Lung microvascular endothelial cell (primary cell): ENCODE measurements at places on chromosomes 5 and 9. TPM values are rescaled to one million over a fixed set of nuclear protein-coding genes. Genes with fewer than 3 reads are reported as not detected.

GRCh38 chr9:19481121-19481870, 72.5 kb downstream of the ACER2 start:
- no peak for DNase-seq

The POU5F2 gene
- 0.22 and 0.40 TPM in 2 replicates for total RNA-seq

DNA sequence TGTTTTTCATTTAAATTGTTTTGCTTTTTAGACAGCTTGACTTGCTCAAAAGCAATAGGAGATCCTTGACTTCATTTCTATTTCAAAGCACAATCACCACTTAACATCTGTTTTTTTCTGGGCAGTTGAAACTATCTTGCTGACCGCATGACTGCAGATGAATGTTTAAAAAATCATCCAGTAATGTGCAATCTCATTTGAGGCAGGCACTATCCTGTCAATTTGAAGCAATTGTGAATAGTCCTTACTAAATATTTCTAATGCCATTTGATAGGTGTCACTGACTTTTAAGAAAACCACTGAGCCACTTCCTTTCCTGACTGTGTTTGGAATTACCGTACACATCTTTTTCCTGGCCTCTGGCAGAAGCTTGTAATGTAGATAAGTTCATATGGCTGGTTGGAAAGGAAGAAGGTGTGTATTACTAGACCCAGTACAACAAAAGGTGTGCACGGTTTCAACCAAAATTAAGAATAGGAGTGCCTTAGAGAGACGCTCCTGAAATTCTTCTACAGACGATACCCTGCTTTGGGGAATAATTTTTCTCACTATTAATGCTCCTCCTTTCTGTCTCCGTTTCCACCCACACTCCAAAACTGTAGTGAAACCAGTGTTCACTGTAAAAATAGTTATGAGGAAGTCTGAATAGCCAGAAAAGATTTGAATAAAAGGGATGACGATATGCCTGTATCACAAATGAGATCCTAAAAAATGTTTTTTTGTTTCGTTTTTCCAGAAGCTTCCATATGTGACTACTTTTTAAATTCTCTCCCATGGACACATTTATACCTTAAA, 136.7 kb upstream of the MOCS2 start:
- no peak for DNase-seq

- no peak for DNase-seq
These were observed 21.3 kb downstream of the PCDHGC5 start for GRCh38 chr5:141510160-141510559.

GRCh38 chr5:14143841-14144585, 871 bp downstream of the TRIO start:
- peak; percentile 41 for DNase-seq

DNA sequence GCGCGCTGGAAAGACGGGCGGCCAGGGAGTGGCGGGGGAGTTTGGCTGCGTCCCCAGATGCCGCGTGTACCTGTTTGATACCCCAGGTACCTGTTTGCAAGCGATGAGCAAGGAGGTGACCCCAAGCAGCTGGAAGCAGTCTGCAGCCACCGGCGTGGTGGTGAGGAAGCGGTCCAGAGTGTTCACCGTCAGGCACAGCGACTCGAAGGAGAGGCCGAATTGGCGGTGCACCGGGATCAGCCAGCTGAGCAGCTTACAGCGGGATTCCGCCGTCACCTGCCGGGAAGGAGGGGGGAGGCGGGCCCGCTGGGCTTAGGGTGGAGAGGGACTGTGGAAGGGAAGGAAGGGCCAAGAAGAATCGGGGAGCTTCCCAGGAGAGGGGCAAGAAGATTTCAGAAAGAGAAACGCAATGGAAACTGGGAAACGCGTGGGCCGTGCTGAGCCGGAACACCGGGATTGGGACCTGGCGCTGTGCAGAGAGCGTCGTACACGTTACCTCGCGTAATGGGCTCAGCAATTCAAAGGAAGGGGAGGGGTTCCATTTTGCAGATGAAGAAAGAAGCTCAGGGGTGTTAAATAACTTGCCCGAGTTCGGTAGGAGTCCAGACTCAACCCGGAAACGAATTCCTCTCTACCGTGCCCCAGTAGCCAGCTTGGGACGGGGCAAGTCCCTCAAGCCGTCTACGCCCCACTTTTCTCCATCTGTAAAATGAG, 980 bp downstream of the CCNO start:
- no peak for DNase-seq
